Activated CD4-positive, alpha-beta T cell treated with anti-CD3 and anti-CD28 coated beads for 36 hours (primary cell): ENCODE measurements at places on chromosomes 5 and 9. TPM values are rescaled to one million over a fixed set of nuclear protein-coding genes. Genes with fewer than 3 reads are reported as not detected.
A peak's percentile ranks its signal among the peaks of the same experiment; 100 is the strongest.

- no peak for DNase-seq
These were observed 162.5 kb downstream of the ELAVL2 start for GRCh38 chr9:23663536-23663935.

DNA sequence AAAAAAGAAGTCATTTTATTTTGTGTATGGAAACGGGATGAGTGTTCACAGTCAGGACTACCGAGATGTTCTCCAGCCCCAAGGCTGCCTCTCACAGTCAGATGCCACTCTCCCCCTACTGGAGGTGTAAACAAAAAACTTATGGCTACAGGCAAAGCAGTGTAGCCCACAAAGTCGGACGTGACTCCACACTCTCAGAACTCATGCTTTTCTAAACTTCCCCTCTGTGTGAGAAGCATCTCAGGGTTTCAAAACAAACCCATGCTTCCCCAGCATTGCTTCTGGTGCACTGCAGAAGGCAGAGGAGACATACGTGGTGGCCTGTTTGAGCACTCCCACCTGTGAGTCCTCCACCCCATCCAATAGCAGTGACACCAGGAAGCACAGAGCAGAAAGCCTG, 580.3 kb downstream of the BNC2 start:
- no peak for DNase-seq

DNA sequence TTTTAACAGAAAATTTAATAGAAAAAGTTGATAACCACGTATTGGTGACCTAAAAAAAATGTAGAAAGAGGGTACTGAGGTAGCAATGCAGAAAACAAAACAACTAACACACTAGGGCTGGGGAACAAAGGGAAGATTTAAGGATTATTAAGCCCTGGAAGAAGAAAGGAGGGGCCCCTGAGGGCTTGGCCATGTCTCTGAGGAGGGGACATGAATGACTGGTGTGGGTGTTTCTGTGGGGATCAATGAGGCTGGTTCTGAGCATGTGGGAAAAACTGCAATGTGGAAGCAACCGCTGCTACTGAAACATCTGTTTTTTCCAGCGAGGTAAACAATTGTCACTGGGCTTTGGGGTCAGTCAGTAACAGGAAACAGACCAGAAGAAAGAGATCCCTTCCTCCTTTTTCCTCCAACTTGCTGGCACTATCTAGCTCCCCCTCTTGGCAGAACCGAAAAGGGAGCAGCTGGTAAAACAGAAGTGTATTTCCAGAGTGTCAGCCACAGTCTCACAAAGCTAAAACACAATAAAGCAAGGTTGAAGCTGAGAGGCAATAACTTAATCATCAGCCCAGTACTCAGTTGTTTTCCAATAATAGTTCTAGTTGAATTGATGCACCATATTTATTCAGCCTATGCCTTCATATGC, 48.3 kb downstream of the ATPSCKMT start:
- no peak for DNase-seq

- no peak for DNase-seq
These were observed 102.7 kb upstream of the VCAN start for GRCh38 chr5:83368835-83369234.

GRCh38 chr9:36976371-36977030, 57.6 kb downstream of the PAX5 start:
- no peak for DNase-seq

GRCh38 chr9:109861499-109861898, 81.5 kb downstream of the PALM2AKAP2 start:
- DNase-seq = no peak

- DNase-seq = no peak
These were observed 19.3 kb upstream of the GNPDA1 start for GRCh38 chr5:142032150-142032549.

DNA sequence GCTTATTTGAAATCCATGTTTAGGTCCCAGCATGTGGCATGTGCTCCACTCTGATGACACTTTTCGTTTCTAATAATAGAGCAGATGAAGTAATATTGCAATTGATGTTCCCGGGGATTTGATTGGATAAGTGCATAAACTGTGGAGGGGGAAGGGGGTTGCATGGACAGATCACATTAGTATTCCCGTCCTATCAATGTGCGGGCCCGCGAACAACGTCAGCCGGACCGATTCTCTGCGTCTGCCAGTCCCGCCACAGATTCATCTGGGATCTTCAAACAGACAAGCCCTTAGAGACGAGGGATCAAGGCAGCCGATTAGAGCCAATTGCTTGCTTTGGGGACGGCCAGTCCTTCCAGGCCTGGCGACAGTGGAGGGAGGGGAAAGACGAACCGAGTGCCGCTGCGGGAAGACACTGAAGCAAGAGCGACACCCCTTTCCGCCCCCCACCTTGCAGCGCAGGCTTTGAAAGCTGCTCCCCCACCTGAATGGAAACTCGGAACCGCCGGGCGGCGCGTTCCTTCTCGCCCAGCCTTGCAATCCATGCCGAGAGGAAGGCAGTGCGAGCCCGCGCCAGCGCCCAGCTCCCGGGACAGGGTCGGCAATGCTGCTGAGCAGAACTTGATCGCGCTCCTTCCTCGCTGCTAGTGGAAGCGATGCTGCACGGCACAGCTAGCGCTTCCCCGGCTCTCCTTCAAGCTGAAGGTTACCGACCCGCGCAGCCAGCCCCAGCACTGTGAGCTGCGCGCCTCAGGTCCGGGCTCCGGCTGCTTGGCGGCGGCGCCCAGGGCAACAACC, at the start of gene RGS7BP:
Gene RGS7BP (plus strand): TSS at position 247 of the 798 bp plus-strand sequence. CDS start 610 bp downstream, outside the sequence.
- DNase-seq = peak; percentile 17

DNA sequence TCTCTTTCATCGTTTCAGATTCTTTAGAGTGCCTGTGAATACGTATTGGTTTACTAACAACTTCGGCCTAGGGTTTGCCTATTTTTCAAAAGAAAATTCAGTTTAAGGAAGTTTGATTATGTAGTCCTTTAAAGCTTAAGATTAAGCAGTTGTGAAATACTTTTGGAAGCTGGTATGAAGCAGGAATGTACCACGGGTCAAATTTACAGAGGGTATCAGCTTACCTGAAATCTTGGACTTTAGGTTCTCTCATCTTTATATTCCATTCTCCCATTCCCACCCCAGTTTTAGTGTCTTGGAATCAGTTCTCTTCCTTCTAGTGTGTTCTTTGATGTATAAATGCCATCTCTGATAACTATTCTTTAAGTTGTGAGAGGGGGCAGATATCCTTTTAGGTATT, 53.2 kb downstream of the IQGAP2 start:
- DNase-seq = no peak

GRCh38 chr5:77076961-77077828, 9.9 kb downstream of the ZBED3 start:
- DNase-seq = peak; percentile 82

DNA sequence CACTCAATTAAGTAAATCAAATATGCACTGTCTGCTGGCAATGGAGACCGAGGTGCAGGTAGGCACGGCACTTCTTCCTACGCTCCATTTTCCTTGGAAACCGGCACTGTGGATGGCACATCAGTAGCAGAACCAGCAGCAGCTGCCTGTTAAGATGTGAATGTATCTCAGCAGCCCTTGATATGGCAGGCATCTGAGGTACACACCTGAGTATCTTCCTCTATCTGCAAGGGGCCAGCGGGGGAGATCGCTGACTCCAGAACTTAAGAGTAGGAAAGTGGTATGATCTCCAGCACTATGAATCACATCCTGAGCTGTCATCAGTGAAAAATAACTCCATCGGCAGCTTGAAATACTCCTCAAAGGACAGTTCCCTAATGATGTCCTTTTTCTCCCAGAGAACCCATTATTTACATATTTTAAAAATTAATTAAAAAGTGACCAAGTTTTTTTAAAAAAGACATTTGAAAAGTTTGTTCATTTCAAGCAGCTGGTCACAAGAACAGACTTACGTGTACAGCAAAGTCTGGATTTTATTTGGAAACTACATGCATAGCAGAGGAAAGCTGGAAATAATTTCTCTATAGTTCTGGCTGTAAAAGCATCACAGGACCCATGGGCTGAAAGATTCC, 97.1 kb downstream of the ADAMTS12 start:
- DNase-seq = no peak

- DNase-seq = no peak
These were observed 143.8 kb upstream of the CCDC152 start for GRCh38 chr5:42612750-42613366.

DNA sequence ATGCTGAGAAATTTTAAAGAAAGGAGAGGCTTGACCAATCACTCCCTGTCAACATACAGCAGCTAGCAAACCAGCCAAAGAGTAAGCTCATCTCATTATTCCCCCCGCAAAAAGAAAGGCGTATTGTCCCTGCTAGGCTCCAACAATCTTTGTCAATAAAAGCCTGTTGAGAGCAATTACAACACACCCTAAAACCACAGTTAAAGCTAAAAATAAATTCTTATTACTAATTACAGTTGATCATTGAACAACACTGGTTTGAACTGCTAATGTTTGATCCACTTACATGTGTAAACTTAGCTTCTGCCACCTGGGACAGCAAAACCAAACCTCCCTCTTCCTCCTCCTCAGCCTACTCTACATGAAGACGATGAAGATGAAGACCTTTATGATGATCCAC, 151.2 kb downstream of the TSSK1B start:
- DNase-seq = no peak

GRCh38 chr5:72440207-72440638, 67.0 kb downstream of the ZNF366 start:
- no peak for DNase-seq

DNA sequence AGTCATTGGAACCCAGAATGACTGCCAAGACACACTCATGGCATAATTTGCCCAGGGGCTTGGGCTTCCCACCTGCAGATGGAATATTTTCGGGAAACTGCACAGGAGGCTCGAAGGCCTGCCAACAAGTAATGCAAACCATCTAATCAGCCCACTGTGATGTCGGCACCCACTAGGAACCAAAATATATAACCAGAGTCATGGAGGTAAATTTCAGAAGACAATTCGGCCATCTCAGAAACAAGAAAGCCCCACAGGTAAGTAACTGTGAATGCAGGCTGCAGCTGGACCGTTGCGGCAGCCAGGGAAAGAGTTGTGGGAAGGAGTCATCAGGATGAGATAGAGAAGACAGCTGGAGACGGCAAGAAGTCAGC, 264.4 kb downstream of the SYK start:
- no peak for DNase-seq

GRCh38 chr5:54217826-54218503, 92.4 kb downstream of the ARL15 start:
- DNase-seq = peak; percentile 12

GRCh38 chr9:32419921-32420320, 35.5 kb downstream of the ACO1 start:
- no peak for DNase-seq

GRCh38 chr9:3205421-3206095, 320.2 kb downstream of the RFX3 start:
- no peak for DNase-seq

GRCh38 chr9:4026905-4027304, 273.0 kb downstream of the GLIS3 start:
- no peak for DNase-seq

GRCh38 chr5:17012289-17012688, 76.2 kb upstream of the MYO10 start:
- no peak for DNase-seq

- no peak for DNase-seq
These were observed 94.8 kb upstream of the CDKN2B start for GRCh38 chr9:22103685-22104575.

DNA sequence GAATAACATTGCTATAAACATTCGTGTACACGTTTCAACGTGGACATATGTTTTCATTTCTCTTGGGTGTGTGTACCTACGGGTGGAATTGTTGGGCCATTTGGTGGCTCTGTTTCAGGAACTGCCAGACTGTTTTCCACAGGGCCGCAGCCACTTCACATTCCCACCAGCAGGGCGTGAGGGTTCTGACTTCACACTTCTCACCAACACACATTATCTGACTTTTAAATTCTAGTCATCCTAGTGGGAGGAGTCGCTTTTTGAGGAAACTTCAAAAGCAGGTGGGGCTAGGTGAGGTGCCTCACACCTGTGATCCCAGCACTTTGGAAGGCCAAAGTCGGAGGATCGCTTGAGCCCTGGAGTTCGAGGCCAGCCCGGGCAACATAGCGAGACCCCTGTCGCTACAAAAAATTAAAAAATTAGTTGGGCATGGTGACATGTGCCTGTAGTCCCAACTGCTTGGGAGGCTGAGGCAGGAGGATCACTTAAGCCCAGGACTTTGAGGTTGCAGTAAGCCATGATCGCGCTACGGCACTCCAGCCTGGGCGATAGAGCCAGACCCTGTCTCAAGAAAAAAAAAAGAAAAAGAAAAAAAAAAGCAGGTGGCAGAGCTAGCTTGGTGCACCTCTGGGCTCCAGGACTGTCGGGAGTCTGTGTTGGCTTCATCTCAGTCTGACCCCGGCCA, 28.5 kb downstream of the TSPAN17 start:
- DNase-seq = no peak

- DNase-seq = no peak
These were observed 289.9 kb upstream of the ACTBL2 start for GRCh38 chr5:57772512-57772911.

The NAIP gene
- 0.91 TPM for total RNA-seq

The IL3 gene
- 10.8 TPM for total RNA-seq

The PCDHGC4 gene
- not detected for total RNA-seq

The NXNL2 gene
- not detected for total RNA-seq

The TNIP1 gene
- total RNA-seq = 408 TPM

The NTRK2 gene
- 1.8 TPM for total RNA-seq

The TAF11L10 gene
- not detected for total RNA-seq

The GPX3 gene
- not detected for total RNA-seq

The CDC14B gene
- total RNA-seq = 1.1 TPM

The OR13D1 gene
- not detected for total RNA-seq

The EIF4E1B gene
- not detected for total RNA-seq

The IRX2 gene
- total RNA-seq = not detected
